Right ventricle myocardium inferior (tissue), 1 donor: ENCODE measurements at places on chromosomes 1 and 21.

- DNase-seq: peak; percentile 2
Observed at GRCh38 chr21:45476582-45476981, 65.7 kb downstream of the SLC19A1 start.

DNA sequence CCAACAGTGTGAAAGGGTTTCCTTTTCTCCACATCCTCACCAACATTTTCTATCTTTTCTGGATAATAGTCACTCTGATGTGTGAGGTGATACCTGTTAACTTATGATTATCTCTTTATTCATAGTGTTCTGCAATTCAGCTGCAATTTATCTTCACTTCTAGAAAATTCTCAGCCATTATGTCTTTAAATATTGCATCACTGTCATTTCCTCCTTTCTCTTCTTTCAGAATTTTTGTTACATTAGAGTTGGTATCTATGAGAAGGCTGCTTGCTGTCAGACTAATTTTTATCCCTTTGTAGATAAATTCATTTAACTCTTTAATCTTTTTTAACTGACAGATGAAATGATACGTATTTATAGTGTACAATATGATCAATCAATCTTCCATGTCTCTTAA is 30.5 kb upstream of the ATF3 start:
- DNase-seq: no peak

DNA sequence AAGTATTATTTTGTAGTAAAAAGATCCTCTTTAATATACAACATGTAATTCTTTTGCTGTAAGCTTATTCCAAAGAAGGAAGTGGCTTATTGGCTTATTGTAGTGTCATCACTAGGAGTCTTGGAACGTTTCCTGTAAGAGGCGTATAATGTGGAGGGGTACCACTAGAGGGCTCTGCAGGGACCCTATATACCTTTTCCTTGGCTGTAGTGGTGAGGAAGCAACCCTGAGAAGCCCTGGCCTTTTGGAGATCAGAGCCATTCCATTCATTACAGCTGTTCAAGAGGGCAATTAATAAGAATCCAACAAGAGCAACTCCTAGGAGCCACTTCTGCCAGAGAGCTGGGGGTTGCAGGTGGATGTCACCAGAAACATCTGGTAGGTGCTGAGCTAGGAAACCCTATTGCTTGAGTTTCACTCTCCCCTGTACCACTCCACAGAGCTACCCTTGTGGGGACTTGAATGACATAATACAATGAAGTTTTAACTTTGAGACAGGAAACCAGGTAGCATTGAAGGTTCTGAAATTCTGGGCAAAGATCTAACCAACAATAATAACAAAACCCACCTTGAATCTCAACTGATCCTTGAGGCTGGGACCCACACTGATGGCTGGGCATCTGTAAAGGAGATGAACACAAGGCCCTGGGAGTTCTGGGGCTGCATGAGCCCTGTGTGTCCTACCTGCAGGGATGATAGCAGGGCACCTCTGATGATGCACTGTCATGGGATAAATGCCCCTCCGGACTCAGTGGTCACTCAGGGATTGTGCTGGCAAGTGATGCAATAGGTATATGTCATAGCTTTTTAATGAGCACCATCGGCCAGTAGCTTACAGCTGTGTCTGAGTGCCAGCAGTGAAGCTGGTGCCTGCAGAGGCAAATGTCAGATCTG is 160.2 kb upstream of the COA6 start:
- DNase-seq: no peak

DNA sequence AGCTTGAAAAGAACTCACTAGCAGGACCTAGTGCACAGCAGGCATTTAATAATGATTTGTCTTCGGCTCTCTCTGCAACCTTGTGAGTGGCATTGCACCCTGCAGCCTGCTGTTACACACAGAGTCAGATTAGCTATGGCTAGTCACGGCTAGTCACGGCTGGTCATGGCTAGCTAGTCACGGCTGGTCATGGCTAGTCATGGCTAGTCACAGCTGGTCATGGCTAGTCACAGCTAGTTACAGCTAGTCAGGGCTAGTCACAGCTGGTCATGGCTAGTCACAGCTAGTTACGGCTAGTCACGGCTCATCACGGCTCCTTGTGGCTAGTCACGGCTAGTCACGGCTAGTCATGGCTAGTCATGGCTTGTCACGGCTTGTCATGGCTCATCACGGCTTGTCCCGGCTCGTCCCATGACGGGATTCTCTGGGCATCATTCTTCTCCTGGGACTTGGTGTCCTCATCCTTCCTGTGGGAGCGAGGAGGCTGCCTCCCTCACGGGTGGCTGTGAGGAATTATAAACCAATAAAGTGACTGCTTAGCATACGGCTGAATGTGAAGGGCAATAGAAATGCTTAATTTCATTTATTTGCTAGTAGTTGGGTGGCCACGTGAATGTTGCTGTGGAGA is 12.5 kb upstream of the KIF26B start:
- no peak for DNase-seq

DNA sequence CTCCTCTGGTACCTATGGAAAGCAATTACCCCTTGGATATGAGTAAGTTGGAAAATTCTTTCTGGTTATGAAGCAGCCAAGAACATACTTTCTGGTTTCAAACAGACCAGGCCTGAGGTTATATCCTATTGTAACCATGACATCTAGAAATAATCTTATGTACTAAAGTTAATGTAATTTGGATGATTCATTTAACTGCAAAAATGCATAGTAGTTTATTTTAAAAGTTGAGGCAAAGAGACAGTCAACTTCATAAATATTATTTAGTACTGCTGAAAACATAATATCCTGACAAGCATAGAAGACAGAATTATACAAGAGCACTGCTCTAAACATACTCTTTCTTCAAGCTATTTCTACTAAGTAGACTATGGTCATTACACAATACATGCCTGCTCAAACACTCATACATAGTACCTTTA is 25.5 kb downstream of the ODF2L start:
- no peak for DNase-seq

DNA sequence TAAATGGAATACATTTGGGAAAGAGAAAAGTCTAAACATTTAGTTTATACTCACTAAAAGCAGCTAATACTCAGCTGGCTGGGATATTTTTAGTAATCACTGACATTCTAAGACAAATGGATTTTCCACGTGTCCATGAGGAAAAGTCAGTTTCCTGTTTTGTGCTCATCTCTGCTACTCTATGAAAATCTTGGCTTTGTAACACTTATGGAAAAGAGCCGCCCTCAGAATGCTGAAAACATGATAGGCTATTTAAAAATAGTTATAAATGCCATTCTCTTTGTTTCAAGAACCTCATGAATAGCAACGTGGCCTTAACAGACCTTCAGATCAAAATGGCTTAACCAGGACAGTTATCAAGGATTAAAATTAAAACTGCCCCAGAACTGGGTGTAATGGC is 29.9 kb downstream of the MRAP start:
- DNase-seq: no peak

GRCh38 chr1:106889583-106889982 is 166.9 kb upstream of the PRMT6 start:
- DNase-seq: no peak

DNA sequence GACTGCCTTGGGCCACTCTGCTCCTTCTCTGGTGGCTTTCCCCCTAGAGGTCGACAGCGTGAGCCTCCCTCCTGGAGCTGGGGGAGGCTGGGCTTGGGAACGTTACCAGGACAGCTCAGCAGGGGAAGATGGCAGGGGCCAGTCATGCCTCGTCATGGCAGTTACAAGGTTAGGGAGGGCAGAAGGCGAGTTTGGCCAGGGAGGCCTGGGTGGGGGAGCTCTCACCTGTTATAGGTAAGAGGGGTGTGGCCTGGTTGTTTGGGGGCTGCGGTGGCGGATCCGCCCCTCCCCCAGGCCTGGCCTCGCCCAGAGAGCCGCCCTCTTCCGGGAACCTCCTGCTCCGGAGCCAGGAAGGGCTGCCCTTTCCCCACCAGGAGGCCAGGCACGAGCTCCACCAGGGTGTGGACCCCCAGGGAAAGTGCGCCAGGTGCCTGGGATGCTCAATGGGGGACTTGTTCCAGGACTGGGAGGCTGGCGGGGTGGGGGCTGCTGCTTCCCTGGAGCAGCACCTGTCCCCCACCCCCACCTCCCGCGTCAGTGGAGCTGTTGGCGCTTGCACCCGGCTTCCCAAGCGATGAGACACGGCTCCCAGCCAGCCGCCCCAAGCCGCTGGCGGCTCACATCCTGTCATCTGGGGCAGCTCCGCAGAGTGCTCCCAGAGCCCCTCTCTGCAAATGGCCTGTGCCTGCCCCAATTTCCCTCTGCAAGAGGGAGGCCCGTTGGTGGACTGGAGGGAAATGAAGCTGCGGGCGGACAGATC is 23.6 kb upstream of the PKP1 start:
- DNase-seq: no peak

DNA sequence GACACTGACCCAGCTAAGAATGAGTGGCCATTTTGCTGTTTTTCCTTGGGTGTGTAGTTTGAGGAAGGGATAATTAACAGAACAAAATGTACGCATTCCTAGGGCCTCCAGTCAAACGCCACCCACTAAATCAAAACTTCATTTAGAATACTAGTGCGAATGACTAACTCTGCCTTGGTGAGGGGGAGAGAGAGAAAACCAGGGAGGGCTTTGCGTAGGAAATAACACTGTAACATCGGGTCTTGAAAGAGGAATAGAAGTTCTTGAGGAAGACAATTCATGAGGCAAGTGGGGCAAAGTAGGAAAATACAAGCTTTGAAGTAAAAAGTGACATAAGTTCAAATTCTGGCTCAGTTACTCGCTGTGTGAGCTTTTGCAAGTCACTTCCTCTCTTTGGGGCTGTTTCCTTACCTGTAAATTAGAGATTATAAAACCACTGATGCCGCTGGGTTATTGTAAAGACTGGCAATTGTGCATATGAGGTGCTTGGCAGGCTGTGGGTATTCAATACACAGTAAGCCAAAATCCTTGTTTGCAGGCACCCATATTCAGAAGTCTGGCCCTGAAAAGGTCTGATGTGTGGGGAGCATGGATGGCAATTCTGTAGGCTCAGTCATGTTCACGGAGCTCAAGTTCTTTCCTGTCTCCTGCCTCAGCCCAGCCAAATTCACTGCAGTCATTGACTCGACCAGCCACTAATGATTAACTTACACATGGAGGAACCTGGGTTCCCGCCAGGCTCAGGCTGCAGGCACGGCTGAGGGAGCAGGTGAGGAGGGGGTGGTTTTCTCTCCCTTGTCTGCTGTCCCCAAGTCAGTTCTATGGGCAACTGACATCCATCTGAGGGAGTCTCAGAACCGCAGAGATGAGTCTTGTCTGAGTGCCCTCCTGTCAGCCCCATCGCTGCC is 140.3 kb upstream of the CSF3R start:
- no peak for DNase-seq
